Activated CD4-positive, alpha-beta T cell treated with anti-CD3 and anti-CD28 coated beads, Interleukin-2, amount 10 ng/mL, durations not matched to agents 7 days and 5 days (primary cell): ENCODE measurements at places on chromosomes 2 and 18. TPM values are rescaled to one million over a fixed set of nuclear protein-coding genes. Genes with fewer than 3 reads are reported as not detected.

OSBPL6 gene
- 0.52 TPM for total RNA-seq

GRCh38 chr2:241724975-241725870 lies 9.2 kb upstream of the D2HGDH start:
- H3K4me3 ChIP-seq, result no peak overlapping the region
- H3K27ac ChIP-seq, result no peak overlapping the region
- no peak for DNase-seq
- peaks cover 6% of the 10 kb centered on the region for H3K4me1 ChIP-seq
- H3K27me3 ChIP-seq, result no peaks in the 10 kb centered on the region
- H3K36me3 ChIP-seq, result peaks cover 42% of the 10 kb centered on the region

LONRF2 gene
- total RNA-seq, result 0.02 TPM

- DNase-seq, result no peak
- peaks cover 11% of the 10 kb centered on the region for H3K4me1 ChIP-seq
- peaks cover 48% of the 10 kb centered on the region for H3K27me3 ChIP-seq
- no peak overlapping the region for H3K4me3 ChIP-seq
- H3K27ac ChIP-seq, result no peak overlapping the region
Measured at GRCh38 chr2:178069551-178069950, 3.0 kb downstream of the PDE11A start.

DLGAP1 gene
- 0.10 TPM for total RNA-seq

- no peaks in the 10 kb centered on the region for H3K36me3 ChIP-seq
- H3K4me3 ChIP-seq, result no peak overlapping the region
- no peaks in the 10 kb centered on the region for H3K4me1 ChIP-seq
Measured at GRCh38 chr2:40700231-40700954, 248.5 kb upstream of the SLC8A1 start.

GRCh38 chr2:96408616-96409015 lies 73.0 kb downstream of the NCAPH start:
- no peaks in the 10 kb centered on the region for H3K27me3 ChIP-seq
- no peaks in the 10 kb centered on the region for H3K36me3 ChIP-seq
- peaks cover 35% of the 10 kb centered on the region for H3K4me1 ChIP-seq
- no peak for DNase-seq
- H3K27ac ChIP-seq, result peak overlapping the region; percentile 92

KCNS3 gene
- total RNA-seq, result not detected

DNA sequence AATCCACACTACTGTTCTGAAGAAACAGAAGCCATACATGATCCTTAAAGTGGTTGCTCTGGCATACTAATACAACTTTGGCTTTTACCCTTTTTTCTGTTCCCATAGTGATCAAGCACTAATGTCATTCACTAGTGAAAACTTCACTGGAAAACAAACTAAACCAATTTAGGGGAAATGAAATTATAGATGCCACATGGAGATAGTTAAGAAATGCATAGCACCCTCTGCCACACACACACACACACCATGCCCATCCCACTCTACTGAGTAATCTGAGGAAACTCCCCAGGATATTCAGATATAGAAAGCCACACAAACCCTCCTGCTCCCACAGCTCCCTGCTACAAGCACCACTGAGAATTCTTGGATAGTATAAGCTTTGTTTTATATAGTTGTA lies 39.1 kb downstream of the SLC3A1 start:
- no peaks in the 10 kb centered on the region for H3K27me3 ChIP-seq
- no peak overlapping the region for H3K27ac ChIP-seq

TMEM131 gene
- 40.6 TPM for total RNA-seq

PLCL1 gene
- total RNA-seq, result 1.6 TPM

KCNG3 gene
- 0.04 TPM for total RNA-seq

GRCh38 chr2:64586883-64587481 lies 62.9 kb downstream of the AFTPH start:
- H3K4me3 ChIP-seq, result no peak overlapping the region
- DNase-seq, result no peak
- H3K36me3 ChIP-seq, result peaks cover 33% of the 10 kb centered on the region
- H3K4me1 ChIP-seq, result peaks cover 3% of the 10 kb centered on the region

RAX gene
- not detected for total RNA-seq

DNA sequence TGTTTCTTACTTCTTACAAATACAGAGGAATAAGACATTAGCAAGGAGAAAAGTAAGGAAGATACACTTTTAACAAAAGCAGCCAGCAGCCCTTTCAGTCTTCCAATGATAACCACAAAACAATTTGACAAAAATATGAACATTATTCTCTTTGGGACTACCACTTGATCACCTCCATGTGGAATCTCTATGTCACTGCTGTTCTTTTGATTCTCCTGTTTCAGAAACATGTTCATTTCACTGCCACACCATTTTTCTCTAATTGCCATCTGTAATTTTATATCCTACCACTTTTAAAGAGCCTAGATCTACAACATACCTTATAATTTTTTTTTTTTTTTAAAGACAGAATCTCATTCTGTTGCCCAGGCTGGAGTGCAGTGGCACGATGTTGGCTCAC lies 10.9 kb downstream of the INO80D start:
- H3K36me3 ChIP-seq, result peaks cover 25% of the 10 kb centered on the region
- DNase-seq, result no peak
- H3K4me3 ChIP-seq, result no peak overlapping the region
- no peaks in the 10 kb centered on the region for H3K27me3 ChIP-seq
- peaks cover 13% of the 10 kb centered on the region for H3K4me1 ChIP-seq
- H3K27ac ChIP-seq, result no peak overlapping the region

DNA sequence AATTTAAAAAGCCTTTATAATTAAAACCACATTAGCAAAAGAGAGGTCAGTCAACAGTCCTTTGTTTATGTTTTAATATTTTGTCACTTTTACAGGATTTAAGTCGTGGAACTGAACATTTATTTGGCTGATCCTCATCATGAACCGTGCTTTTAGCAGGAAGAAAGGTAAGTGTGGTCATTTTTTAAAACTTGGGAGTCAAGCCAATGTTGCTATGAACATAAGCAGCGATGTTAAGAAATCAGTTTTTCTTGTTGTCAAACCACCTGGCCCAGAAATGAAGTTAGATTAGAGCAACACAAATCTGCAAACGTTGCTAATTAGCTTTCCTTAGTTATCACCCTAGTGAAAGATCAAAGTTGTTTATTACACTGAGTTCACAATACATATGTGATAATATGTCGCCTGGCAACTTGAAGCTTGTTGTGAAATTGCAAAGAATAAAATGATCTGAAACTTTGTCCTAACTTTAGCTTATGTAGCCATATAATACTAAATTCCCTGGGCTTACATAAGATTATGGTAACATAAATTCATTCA lies 186.0 kb downstream of the GULP1 start:
- H3K4me1 ChIP-seq, result no peaks in the 10 kb centered on the region
- no peaks in the 10 kb centered on the region for H3K36me3 ChIP-seq
- no peak overlapping the region for H3K4me3 ChIP-seq

DNA sequence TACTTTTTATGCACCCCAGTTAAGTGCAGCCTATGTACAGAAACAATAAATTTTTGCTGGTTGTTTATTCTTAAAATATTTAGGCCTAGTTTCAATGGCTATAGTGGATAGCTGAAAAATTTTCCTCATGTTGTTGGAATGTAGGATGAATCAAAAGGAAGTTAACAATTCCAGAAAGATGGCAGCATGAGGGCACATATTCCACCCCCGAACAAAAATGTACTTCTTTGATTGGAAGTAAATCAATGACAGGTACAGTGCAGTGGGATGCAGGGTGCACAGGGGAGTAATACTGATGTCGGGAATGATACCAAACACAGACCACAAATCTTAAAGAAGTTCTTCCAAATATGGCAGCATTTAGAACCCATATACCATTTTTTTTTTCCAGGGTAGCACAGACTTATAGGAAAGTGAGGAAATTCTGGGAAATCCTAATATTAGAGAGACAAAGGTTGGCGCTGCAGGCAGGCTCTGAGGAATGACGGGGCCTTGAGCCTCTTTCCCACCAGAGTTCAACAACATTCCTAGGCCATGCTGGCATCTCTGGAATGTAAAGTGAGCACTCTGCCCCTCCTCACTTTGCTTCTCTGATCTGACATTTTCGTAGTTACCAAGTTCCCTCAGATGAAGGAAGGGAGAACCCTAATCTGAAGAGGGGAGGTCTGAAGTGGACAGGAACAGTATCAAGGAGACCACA lies 36.6 kb upstream of the IKZF2 start:
- no peak overlapping the region for H3K4me3 ChIP-seq
- H3K27ac ChIP-seq, result no peak overlapping the region
- no peaks in the 10 kb centered on the region for H3K36me3 ChIP-seq
- DNase-seq, result no peak

GRCh38 chr2:37792366-37792765 lies 120.9 kb upstream of the CDC42EP3 start:
- H3K27me3 ChIP-seq, result no peaks in the 10 kb centered on the region
- H3K27ac ChIP-seq, result no peak overlapping the region
- no peaks in the 10 kb centered on the region for H3K4me1 ChIP-seq
- peaks cover 8% of the 10 kb centered on the region for H3K36me3 ChIP-seq
- DNase-seq, result no peak

GRCh38 chr2:75155115-75155514 lies 44.2 kb downstream of the TACR1 start:
- no peaks in the 10 kb centered on the region for H3K4me1 ChIP-seq
- no peaks in the 10 kb centered on the region for H3K27me3 ChIP-seq
- no peak overlapping the region for H3K27ac ChIP-seq
- no peak for DNase-seq
- no peak overlapping the region for H3K4me3 ChIP-seq

- H3K27me3 ChIP-seq, result no peaks in the 10 kb centered on the region
- no peak overlapping the region for H3K4me3 ChIP-seq
- peaks cover 34% of the 10 kb centered on the region for H3K36me3 ChIP-seq
- DNase-seq, result no peak
Measured at GRCh38 chr2:127071901-127072328, 35.0 kb downstream of the BIN1 start.

- no peak overlapping the region for H3K4me3 ChIP-seq
- peak; percentile 39 for DNase-seq
- no peaks in the 10 kb centered on the region for H3K4me1 ChIP-seq
- H3K27ac ChIP-seq, result no peak overlapping the region
- no peaks in the 10 kb centered on the region for H3K27me3 ChIP-seq
Measured at GRCh38 chr2:150023044-150023443, 435.5 kb upstream of the MMADHC start.

CD226 gene
- 113 TPM for total RNA-seq

MGAT5 gene
- total RNA-seq, result 48.2 TPM

DNA sequence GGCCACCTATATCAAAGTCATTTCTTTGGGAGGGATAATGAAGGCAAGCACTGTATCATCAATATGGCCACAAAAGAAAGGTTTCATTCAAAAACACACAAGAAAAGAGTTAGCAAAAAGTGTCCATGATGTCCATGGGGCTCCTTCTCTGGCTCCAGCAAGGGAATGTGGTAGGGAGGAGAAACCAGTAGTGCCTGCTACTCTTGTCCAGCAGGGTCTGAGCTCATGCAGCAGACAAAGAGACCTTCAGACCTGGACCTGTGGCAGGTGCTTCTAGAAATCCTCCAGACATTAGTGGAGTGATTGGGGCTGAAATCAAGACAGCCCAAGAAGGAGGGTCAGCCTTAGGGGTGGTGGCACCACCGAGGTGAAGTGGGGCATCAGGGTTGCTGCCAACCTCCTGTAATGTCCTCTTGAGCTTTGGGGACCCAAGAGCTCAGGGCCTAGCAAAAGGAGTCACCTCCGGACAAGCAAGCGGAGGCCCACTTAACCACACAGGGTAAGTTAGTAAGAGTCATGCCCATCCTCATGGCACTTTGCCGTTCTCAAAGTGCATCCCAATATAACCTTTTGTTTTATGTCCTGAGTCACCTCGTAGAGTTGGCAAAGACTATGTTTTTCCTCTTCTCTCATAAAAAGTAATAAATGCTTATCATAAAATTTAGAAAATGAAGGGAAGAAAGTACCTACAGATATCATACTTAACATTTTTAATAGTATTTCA lies 112.6 kb upstream of the YPEL5 start:
- no peaks in the 10 kb centered on the region for H3K4me1 ChIP-seq
- H3K27me3 ChIP-seq, result peaks cover 4% of the 10 kb centered on the region
- DNase-seq, result no peak
- H3K4me3 ChIP-seq, result no peak overlapping the region
- H3K36me3 ChIP-seq, result no peaks in the 10 kb centered on the region
- H3K27ac ChIP-seq, result no peak overlapping the region

UGT1A8 gene
- not detected for total RNA-seq

GRCh38 chr2:100109986-100110613 lies 32.3 kb downstream of the AFF3 start:
- no peak overlapping the region for H3K27ac ChIP-seq
- no peak for DNase-seq
- H3K4me3 ChIP-seq, result no peak overlapping the region
- peaks cover 6% of the 10 kb centered on the region for H3K36me3 ChIP-seq
- peaks cover 22% of the 10 kb centered on the region for H3K27me3 ChIP-seq
- peaks cover 32% of the 10 kb centered on the region for H3K4me1 ChIP-seq

MYO3B gene
- total RNA-seq, result 0.04 TPM

LIMS4 gene
- not detected for total RNA-seq

- H3K36me3 ChIP-seq, result no peaks in the 10 kb centered on the region
- H3K4me3 ChIP-seq, result no peak overlapping the region
- no peak for DNase-seq
- H3K27ac ChIP-seq, result no peak overlapping the region
Measured at GRCh38 chr2:126042089-126042488, 613.9 kb upstream of the GYPC start.

CD302 gene
- 0.73 TPM for total RNA-seq

EDAR gene
- total RNA-seq, result 0.87 TPM

HOXD13 gene
- total RNA-seq, result not detected

GAD1 gene
- total RNA-seq, result 1.4 TPM

DNA sequence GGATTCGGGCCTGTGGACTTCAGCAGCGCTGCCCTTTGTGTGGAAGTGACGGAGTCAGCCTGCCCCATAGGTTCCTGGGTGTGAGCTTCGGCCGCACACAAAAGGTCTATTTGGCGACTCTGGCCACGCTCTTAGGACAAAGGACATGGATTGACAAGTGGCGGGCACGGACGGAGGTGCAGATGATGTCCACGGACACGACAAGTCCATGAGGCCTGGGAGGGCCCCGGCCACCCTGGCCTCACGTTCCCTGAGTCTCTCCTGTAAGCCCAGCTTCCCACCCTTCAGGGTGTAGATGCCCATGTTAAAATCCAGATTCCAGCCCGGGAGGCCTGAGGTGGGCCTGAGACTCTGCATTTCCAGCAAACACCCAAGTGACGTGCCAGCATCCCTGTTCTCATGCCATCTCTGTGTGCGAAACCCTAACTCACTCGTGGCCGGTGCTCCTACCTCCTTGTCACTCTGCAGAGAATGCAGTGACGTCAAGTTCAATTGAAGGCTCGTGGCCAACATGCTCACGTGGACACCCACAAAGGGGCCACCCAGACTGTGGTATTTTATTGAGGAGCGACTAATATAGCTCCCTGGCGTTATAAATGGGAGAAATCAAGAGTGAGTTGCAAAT lies 111.7 kb downstream of the RTP5 start:
- peaks cover 11% of the 10 kb centered on the region for H3K4me1 ChIP-seq
- no peak for DNase-seq
- no peak overlapping the region for H3K27ac ChIP-seq
- no peaks in the 10 kb centered on the region for H3K36me3 ChIP-seq
- no peaks in the 10 kb centered on the region for H3K27me3 ChIP-seq

REG3A gene
- total RNA-seq, result not detected

GRCh38 chr18:78566065-78566464 lies 413.6 kb upstream of the SALL3 start:
- no peaks in the 10 kb centered on the region for H3K4me1 ChIP-seq
- no peaks in the 10 kb centered on the region for H3K36me3 ChIP-seq
- DNase-seq, result no peak
- no peak overlapping the region for H3K27ac ChIP-seq
- H3K27me3 ChIP-seq, result no peaks in the 10 kb centered on the region

- H3K4me3 ChIP-seq, result no peak overlapping the region
- H3K4me1 ChIP-seq, result no peaks in the 10 kb centered on the region
- no peaks in the 10 kb centered on the region for H3K36me3 ChIP-seq
- no peak for DNase-seq
- H3K27ac ChIP-seq, result no peak overlapping the region
Measured at GRCh38 chr18:69044215-69044614, 246.3 kb downstream of the CCDC102B start.

ALK gene
- not detected for total RNA-seq

SLC40A1 gene
- 2.6 TPM for total RNA-seq

REG1A gene
- not detected for total RNA-seq
